Heart left ventricle (tissue), 16 donors: ENCODE measurements at places on chromosomes 2 and 18. TPM values are rescaled to one million over a fixed set of nuclear protein-coding genes. Genes with fewer than 3 reads are reported as not detected.

DNA sequence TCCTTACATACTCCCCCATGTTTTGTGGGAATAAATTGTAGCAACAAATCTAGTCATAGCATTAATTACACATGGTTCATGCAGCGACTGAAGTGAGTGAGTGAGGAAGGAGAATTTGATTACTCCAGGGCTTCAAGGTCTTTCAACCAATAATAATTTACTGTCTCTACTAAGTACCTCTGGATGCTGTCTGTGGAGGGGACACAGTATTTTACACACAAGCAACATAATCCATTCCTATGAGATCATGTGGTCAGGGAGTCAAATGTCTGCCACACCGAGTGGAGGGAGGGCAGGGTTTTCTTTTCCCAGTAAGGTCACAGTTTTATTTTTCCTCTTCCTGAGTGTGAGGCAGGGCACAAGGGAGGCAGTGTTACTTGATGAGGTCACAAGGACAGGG lies 334.7 kb upstream of the CELF4 start:
- no peak overlapping the region for H3K27ac ChIP-seq
- H3K4me1 ChIP-seq = no peaks in the 10 kb centered on the region
- H3K27me3 ChIP-seq = no peaks in the 10 kb centered on the region
- H3K36me3 ChIP-seq = no peaks in the 10 kb centered on the region
- DNase-seq = no peak

Gene CCBE1
- total RNA-seq = 6.3 TPM

Gene BOK
- 20.5 TPM for total RNA-seq

GRCh38 chr18:67926929-67927864 lies 410.7 kb upstream of the DSEL start:
- H3K4me1 ChIP-seq = no peaks in the 10 kb centered on the region
- no peaks in the 10 kb centered on the region for H3K36me3 ChIP-seq
- H3K27me3 ChIP-seq = no peaks in the 10 kb centered on the region
- H3K4me3 ChIP-seq = no peak overlapping the region

- DNase-seq = peak; percentile 49
- H3K36me3 ChIP-seq = no peaks in the 10 kb centered on the region
- peak overlapping the region; percentile 6 for H3K27ac ChIP-seq
- H3K4me3 ChIP-seq = no peak overlapping the region
- no peaks in the 10 kb centered on the region for H3K27me3 ChIP-seq
Measured at GRCh38 chr18:59502274-59503175, 143.5 kb upstream of the LMAN1 start.

GRCh38 chr2:206863716-206864115 lies 75.6 kb upstream of the CPO start:
- DNase-seq = no peak
- no peaks in the 10 kb centered on the region for H3K36me3 ChIP-seq
- H3K4me1 ChIP-seq = peaks cover 4% of the 10 kb centered on the region
- no peaks in the 10 kb centered on the region for H3K27me3 ChIP-seq
- H3K4me3 ChIP-seq = no peak overlapping the region

DNA sequence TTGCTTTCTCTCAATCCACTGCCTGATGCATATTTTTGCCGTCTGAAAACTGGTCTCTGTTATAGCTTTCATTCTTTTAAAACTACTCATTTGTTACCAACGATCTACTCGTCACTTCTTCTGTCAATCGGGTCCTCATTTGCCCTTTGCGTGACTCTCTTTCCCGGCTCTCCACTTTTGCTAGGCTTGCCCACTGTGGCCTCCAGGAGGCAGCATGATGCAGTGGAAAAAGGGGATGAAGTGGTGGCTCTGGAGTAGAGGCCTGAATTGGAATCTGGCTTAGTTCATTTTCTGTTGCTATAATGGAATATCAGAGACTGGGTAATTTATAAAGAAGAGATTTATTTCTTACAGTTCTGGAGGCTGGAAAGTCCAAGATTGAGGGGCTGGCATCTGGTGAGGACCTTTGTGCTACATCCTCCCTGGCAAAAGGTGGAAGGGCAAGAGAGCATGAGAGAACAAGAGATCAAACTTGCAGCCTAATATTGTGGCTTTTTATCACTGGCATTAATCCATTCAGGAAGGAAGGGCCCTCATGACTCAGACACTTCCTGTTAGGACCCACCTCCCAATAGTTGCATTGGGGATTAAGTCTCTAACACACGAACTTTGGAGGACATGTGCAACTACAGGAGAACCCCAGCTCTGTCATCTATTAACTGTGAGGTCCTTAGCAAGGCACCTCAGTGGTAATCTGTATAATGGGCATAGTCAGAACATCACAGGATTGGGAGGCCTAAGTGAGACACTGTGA lies 15.4 kb downstream of the GDF7 start:
- no peaks in the 10 kb centered on the region for H3K27me3 ChIP-seq
- H3K4me3 ChIP-seq = no peak overlapping the region
- DNase-seq = no peak
- peaks cover 16% of the 10 kb centered on the region for H3K36me3 ChIP-seq
- no peaks in the 10 kb centered on the region for H3K4me1 ChIP-seq

GRCh38 chr2:25331686-25332365 lies 9.9 kb downstream of the DNMT3A start:
- no peaks in the 10 kb centered on the region for H3K36me3 ChIP-seq
- H3K27me3 ChIP-seq = no peaks in the 10 kb centered on the region
- DNase-seq = no peak
- H3K4me1 ChIP-seq = peaks cover 29% of the 10 kb centered on the region
- no peak overlapping the region for H3K27ac ChIP-seq
- H3K4me3 ChIP-seq = no peak overlapping the region

Gene GALNT1
- total RNA-seq = 26.9 TPM

DNA sequence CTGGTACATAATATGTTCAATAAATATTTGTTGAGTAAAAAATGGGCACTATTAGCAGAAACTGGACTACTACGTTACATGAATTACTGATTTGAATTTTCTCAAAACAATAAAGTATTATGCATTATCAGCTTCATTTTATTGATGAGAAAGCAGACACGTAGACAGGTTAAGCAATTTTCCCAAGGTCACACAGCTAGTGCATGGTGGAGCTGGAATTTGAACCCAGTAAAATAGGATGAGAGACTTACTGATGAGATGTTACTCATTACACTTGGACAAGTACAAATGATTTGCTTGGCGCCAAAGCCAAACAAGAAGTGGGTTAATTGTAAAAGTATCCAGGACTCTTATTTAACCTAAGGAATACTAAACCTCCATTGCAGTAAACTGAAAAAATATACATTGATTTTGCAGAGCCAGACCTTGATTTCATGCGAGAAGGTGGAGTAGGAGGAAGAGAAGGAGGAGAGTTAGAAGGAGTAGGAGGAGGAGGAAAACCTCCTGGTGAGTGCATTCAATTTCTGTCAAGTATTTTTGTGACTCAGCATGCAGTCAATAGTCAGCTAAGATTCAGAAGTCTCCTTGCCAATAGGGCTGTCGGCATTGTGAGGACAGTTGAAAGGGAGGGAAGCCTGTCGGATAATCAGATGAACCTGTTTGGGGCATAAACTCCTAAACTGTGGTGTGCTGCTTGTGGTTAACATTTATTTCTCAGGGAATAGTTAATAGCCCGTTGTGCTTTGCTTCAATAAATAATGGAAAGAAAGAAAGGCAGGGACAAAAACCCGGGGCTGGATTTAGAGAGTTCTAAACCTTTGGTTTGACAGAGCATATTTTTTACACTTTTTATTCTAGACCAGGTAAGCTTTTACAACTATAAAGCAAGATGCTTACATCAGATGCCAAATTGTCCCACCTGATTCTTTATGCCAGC lies 77.0 kb upstream of the TACR1 start:
- H3K4me3 ChIP-seq = no peak overlapping the region
- no peaks in the 10 kb centered on the region for H3K4me1 ChIP-seq
- H3K27me3 ChIP-seq = no peaks in the 10 kb centered on the region
- H3K36me3 ChIP-seq = no peaks in the 10 kb centered on the region
- no peak overlapping the region for H3K27ac ChIP-seq

DNA sequence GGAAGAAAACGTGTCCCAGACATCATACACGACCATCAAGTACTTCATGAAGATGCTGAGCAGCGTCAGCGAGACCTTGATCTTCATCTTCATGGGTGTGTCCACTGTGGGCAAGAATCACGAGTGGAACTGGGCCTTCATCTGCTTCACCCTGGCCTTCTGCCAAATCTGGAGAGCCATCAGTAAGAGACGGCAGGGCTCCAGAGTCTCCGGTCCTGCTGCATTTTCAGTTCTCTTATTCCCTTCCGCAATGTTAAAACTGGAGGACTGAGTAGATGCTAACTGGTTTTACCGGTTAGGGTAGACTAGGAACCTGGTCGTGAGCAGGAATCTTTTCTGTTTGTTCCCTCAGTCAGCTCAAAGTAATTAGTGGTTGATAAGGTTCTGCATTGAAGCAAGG lies 32.3 kb downstream of the SLC9A4 start:
- H3K36me3 ChIP-seq = no peaks in the 10 kb centered on the region
- peaks cover 4% of the 10 kb centered on the region for H3K27me3 ChIP-seq
- no peak overlapping the region for H3K4me3 ChIP-seq
- H3K27ac ChIP-seq = no peak overlapping the region

DNA sequence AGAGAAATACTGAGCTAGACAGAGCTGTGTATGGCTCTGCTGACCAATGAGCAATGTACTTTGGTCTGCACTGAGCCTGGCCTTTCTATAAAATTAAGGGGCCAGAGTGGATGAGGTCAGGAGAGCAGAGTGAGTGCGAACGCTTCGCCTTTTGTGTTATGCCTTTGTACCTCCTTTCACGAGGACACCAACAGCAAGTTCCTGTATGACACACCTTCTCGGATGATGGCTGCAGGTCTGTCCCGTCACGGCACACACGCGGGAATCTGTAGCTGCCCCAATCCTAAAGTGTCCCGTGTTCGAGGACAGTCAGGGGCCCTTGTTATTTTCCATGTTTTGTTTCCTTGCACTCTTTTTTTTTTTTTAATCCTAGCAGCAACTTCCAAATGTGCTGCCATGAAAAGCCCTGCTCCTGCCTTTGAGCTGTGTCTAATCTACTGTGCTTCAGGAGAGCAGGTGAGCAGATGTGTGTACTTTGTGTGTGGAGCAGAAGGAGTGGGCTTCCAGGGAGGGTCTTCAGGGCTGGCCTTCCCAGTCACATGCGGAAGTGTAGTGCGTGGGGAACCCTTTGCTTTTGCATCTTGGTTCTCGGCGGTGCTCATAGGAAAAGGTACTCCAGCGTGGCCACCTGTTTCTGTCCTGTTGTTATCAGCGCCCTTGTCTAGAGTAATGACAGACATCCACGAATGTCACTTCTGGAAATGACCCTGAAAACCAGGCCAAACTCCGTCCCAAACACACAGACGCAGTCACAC lies 213.2 kb downstream of the NDUFA10 start:
- DNase-seq = no peak
- no peaks in the 10 kb centered on the region for H3K4me1 ChIP-seq
- H3K36me3 ChIP-seq = no peaks in the 10 kb centered on the region
- H3K27ac ChIP-seq = no peak overlapping the region
- H3K4me3 ChIP-seq = no peak overlapping the region
- H3K27me3 ChIP-seq = no peaks in the 10 kb centered on the region

DNA sequence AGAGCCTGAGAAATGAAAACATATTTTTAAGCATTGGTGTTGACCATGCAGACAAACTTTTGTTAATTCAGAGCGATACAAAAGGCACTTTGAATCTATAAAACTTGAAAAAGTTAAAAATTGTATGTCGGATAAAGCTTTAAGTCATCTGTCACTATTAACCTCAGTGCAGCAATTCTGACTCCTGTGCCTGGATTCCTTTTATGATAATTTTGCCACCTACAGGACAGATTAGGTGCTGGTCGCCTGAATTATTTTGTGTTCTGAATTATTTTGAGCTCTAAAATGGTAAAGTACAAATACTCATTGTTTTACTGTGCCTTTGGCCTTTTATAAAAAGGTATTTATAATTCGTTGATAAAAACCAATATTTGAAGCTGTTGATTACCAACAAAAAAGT lies 19.4 kb upstream of the RNF138 start:
- no peaks in the 10 kb centered on the region for H3K27me3 ChIP-seq
- peaks cover 8% of the 10 kb centered on the region for H3K36me3 ChIP-seq
- H3K4me1 ChIP-seq = no peaks in the 10 kb centered on the region

DNA sequence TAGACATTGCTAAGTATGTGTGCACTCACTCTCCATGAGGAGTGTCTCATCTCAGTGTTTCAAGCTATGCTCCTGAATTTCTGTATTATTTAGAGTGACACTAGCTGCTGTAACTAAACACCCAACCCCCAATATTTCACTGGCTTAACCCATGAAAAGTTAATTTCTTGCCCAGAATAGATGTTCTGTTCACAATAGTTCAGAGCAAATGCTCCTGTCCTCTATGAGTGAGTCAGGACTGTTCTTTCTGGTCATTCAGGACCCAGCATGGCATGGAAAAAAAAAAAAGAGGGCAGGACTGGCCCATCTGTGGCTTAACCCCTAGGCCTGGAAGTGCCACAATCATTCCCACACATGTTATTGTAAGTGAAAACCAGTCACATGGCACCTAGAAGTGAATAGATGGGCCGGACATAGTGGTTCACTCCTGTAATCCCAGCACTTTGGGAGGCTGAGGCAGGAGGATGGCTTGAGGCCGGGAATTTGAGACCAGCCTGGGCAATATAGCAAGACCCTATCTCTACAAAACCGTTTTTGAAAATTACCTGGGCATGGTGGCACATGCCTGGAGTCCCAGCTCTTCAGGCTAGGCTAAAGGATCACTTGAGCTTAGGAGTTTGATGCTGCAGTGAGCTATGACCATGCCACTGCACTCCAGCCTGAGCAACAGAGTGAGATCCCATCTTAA lies 663.6 kb downstream of the IRS1 start:
- H3K36me3 ChIP-seq = no peaks in the 10 kb centered on the region
- H3K4me3 ChIP-seq = no peak overlapping the region
- DNase-seq = no peak
- no peaks in the 10 kb centered on the region for H3K4me1 ChIP-seq
- no peaks in the 10 kb centered on the region for H3K27me3 ChIP-seq

DNA sequence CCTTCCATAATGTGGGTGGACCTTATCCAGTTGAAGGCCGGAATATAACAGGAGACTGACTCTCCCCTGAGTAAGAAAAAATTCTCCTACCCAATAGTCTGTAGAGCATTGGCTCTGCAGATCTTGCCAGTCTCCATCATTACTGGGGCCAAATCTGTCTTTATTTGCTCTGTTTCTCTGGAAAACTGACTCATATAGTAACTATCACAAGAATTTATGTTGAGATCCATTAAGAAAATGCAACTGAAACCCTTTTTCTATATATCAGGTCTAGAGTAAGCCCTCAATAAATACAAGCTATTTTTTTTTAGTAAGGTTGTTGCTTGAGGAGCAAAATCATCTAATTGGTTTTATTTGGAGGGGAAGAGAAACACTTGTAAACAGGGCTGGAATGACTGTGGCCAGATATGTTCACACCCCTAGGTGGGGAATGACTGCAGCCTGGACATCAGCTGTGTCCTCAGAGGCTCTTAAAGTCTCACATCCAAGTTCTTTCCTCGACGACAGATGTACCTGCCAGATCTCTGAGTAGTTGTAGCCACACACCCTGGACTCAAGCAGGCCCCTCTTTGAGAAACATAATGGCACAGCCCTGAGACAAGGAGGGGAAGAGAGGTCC lies 339.7 kb downstream of the TNS1 start:
- DNase-seq = no peak
- H3K27ac ChIP-seq = no peak overlapping the region
- no peaks in the 10 kb centered on the region for H3K27me3 ChIP-seq
- H3K4me3 ChIP-seq = no peak overlapping the region

GRCh38 chr2:236546561-236547002 lies 23.0 kb upstream of the ACKR3 start:
- no peak for DNase-seq
- H3K27ac ChIP-seq = no peak overlapping the region
- H3K4me1 ChIP-seq = no peaks in the 10 kb centered on the region
- H3K4me3 ChIP-seq = no peak overlapping the region
